ENCODE measurements at places on chromosomes 5 and 9.
A peak's percentile ranks its signal among the peaks of the same experiment; 100 is the strongest.

DNA sequence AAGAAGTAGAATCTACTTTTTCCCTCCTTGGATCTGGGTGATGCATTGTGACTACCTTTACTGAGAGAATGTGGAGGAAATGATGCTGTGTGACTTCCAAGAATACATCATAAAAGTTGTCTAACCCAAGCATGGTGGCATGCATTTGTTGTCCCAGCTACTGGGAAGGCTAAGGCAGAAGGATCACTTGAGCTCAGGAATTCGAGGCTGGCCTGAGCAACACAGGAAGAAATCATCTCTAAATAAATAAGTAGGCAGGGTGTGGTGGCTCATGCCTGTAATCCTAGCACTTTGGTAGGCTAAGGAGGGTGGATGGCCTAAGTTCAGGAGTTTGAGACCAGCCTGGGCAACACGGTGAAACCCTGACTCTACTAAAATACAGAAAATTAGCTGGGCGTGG, 143.2 kb upstream of the VLDLR start:
- no peak for DNase-seq

DNA sequence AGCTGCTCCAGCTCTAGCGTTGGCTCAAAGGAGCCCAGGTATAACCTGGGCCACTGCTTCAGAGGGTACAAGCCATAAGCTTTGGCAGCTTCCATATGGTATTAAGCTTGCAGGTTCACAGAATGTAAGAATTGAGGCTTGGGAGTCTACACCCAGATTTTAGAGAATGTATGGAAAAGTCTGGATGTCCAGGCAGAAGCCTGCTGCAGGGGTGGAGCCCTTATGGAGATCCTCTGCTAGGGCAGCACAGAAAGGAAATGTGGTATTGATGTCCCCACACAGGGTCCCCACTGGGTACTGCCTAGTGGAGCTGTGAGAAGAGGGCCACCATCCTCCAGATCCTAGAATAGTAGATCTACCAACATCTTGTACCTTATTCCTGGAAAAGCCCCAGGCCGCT, 626.9 kb downstream of the MAT2B start:
- no peak for DNase-seq

DNA sequence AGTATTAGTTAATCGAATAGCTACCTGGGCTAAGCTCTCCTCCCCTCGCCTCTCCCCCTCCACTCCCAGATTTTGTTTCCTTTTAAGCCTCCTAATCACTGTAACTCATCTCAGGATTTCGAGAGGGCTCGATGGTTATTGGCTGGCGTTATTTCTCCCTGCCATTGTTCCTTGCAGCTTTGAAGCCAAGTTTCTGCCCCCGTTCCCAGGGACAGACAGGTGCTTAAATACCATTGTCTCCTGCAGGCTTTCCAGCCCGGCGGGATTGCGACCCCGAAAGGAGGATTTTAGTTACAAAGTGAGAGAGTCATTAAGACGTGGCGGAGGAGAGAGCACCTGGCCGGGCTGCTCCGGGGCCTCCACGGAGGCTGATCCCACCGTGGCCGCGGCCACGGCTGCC, 46.2 kb downstream of the ASS1 start:
- DNase-seq: peak; percentile 54

- no peak for DNase-seq
Observed at GRCh38 chr5:110072651-110073050, 382.9 kb downstream of the MAN2A1 start.

- peak; percentile 67 for DNase-seq
Observed at GRCh38 chr5:134371834-134372340, 518 bp downstream of the UBE2B start.

- no peak for DNase-seq
Observed at GRCh38 chr9:93132946-93133680, 938 bp downstream of the NINJ1 start.

- DNase-seq: no peak
Observed at GRCh38 chr9:3585606-3586005, 59.8 kb upstream of the RFX3 start.

- no peak for DNase-seq
Observed at GRCh38 chr5:132456296-132456986, 34.1 kb downstream of the IRF1 start.

GRCh38 chr5:170111088-170111785, 5.5 kb downstream of the FOXI1 start:
- no peak for DNase-seq

DNA sequence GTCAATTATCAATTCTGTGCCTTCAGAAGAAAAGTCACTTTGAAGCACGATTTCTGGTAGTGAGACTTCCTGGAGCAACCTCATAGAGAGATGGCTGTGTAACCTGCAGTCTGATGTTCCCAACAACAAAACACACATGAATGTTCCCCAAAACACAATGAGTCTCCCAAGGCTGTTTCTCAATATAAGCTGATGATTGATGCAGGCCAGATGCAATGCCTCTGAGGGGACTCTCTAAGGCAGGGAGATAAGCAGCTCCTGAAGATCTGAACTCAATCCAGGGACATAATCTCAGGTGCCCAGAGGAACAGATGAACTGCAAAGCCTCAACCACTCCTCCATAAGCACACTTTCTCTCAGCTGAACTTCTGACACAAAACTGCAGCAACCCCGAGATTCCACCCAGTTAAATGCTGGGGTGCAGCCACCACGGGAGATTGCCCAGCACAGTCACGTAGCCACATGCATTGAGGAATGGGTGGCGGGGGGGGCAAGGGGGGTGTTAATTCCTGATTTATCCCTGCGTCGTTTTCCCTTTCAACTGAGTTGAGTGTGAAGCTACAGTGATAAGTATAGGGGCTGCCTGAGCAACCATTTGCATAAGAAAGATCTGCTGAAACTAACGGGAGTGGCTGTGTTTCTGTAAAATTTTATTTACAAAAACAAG, 122.7 kb upstream of the RASEF start:
- peak; percentile 57 for DNase-seq

DNA sequence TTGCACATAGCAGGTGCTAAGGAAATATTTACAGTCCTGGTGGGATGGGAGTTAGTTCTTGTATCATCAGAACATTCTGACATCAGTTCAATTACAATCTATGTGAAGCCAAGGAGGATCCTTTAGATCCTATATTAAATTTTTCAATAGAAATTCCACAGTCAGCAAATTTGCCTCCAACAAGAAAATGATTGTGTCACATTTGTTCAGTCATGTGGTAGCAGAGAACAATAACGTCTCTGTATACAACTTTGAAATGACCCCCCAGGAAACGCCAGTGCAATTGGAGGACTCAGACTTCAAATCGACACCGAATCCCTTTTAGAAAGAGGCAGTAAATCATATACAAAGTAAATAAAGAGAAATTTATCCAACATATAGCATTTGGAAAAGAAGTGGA, 392.1 kb downstream of the DTWD2 start:
- DNase-seq: no peak

GRCh38 chr9:137030538-137031527, 1.1 kb downstream of the FUT7 start:
- no peak for DNase-seq

DNA sequence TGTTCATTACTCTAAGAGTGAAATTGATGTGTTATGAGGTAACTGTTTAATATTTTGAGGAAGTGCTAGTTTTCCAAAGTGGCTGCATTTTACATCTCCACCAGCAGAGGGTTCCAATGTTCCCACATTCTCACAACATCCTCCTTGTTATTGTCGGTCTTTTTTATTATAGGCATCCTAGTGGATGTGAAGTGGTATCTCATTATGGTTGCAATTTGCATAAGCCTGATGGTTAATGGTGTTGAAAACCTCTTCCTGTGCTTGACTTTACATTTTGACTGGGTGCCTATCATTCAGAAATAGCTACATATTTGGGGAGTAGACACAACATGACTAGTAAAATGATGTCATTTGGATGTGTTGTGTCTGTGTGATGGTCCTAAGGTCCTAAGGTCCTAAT, 143.6 kb downstream of the MRPS30 start:
- DNase-seq: peak; percentile 16

DNA sequence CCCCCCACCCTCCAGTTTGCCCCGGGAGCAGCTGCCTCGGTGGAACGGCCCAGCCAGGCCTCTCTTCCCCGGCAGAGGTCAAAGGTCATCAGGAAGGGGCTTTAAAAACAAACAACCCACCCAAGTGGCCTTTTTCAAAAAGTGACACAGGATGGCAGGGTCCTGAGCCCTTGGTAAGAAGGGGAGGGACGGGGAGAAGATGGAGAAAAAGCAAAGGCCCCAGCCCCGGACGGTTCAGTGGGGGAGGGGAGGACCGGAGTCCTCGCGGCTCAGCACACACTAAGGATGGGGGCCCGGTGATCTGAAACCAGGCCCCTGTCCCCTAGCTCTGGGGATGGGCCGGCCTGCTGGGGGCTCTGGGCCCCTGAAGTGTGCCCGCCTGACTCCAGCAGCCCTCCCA, 1.1 kb downstream of the PRRX2 start:
- DNase-seq: no peak

GRCh38 chr5:122384739-122385235, 72.8 kb downstream of the SNCAIP start:
- no peak for DNase-seq

- no peak for DNase-seq
Observed at GRCh38 chr9:4080921-4081895, 218.7 kb downstream of the GLIS3 start.

DNA sequence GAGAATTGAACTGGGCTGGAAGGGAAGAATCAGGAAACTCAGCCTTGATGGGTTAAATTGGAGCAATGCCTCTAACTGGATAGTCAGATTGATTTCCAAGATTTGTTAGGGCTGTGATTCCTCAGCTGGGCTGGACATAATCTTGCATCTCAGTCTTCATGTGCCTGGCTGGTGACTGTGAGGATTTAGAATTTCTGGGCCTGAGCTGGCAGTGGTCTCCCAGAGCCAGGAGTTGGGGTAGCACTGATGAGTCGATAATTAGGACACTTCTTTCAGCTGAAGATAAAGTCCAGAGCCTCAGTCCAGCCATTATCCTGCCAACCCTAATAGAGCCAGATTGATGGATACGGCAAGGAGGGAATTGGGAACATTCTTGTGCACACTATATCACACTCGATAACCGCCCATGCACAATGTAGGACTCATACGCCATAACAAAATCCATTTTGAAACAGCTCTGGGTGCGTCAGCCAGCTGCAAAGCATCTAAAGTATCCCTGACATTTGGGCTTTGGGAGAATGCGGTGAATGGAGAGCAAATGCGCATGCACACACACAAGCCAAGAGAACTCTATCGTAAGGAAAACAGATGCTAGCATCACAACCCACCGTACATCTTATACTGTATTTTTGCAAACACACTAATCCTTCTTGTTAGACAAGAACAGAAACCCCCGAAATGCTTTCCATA, 405.1 kb upstream of the KLF4 start:
- no peak for DNase-seq

GRCh38 chr5:113615708-113616107, 102.2 kb downstream of the YTHDC2 start:
- DNase-seq: no peak

- DNase-seq: no peak
Observed at GRCh38 chr5:35819668-35820067, 37.0 kb upstream of the IL7R start.

DNA sequence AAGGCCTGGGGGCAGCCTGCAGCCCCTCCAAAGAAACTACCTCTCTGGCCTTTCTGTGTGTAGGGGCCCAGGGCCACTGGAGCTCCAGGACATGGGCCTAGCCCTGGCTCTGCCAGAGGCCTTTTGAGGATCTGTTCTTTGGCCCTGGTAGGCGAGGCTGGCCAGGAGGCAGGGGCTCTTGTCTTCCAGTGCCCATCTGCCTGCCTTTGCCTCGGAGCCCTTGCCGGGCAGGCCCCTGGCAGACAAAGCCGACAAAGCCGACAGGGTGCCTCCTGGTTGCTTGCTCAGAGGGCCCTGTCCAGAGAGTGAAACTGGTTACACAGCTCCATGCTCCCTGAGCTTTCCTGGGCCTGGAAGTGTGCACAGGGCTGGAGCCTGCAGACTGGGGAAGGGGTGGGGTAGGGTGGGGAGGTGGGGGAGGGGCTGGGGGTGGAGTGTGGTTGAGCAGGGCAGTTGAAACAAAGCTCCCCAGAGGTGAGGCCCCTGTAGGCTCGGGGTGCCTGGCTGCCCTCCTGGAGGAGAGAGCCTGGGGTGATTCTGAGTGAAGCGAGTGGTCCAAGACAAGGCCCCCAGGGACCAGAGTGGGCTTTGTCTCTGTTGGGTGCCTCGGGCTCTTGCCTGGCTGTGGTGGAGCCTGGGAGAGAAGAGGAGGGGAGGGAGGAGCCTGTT, 29.3 kb downstream of the PTPA start:
- DNase-seq: peak; percentile 60

DNA sequence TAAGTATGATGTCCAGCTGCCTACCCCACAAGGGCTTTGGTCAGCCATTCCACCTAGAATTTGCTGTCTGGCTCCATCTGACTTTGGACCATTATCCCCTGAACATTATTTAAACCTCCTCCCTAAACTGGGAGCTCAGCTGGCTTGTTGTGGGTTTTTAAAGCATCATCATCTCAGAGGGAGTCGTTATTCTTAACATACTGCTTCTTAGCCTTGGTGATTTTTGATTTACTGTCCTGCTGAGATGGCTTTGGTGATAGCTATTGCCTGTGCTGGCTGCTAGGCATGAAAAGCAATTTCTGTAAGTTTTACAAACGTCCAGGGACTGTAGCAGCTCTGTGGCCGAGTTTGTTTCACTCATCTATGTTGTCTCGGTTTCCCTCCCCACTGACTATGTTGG, 256.1 kb downstream of the NR3C1 start:
- no peak for DNase-seq

GRCh38 chr5:97835112-97835511, 652.1 kb upstream of the RIOK2 start:
- DNase-seq: no peak

GRCh38 chr9:110255034-110255462, 1.3 kb downstream of the TXN start:
- DNase-seq: no peak

DNA sequence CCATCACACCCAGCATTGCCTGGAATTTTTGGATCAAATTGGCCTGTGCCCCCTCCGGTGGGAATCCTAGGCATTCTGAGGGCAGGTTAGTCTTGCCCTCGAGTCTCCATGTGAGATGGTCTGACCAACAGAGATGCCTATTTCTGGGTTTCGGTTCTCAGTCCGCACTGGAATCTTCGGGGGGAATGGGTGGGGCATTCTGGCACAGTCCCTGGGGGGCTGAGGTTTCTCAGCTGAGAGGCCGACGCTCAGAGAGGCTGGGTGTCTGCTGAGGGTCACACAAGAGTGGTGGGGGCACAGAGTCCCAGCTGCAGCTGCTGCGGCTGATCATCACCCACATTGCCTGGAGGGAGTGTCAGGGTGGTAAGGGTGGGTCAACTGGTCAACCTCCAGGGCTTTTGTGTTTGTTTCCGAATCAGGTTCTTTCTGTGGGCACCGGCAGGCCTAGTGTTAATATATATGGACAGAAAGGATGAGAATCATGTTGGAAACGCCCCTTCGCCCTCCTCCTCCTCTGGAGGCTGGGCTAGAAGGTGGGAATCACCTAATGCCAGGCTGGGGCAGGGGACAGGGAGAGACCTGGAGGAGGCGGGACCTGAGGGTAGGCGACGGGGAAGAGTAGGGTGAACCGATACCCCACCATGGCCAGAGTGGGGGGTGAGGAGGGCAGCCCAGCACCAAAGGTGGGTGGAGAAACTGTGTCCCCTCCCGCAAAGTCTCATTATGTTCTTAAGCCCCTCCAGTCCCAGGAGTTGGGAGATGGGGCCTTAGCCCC, 149.5 kb upstream of the PHYKPL start:
- no peak for DNase-seq
